ENCODE measurements at places on chromosomes 11 and 22.

DNA sequence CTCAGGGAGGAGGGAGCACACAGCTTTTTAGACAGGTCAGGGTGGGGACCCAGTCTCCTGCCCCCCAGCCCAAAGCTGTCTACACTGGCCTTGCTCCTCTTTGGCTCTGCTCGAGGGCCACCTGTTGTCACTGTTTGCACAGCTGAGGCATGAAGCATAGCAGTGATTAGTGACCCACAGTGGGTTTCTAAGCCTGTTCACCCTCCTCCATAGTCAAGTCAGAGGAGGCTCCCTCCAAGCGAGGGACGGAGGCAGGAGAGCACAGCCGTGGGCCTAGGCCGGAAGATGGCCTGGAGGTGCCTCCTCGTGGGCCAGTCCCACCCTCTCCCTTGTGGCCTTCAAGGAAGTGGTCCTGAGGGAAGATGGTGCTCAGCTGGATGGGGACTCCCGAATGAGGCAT lies 241.1 kb downstream of the GRIK4 start:
- no peak for DNase-seq
- no peaks in the 10 kb centered on the region for H3K36me3 ChIP-seq
- no peak overlapping the region for H3K27ac ChIP-seq
- H3K4me3 ChIP-seq: no peak overlapping the region
- peaks cover 11% of the 10 kb centered on the region for H3K27me3 ChIP-seq

DNA sequence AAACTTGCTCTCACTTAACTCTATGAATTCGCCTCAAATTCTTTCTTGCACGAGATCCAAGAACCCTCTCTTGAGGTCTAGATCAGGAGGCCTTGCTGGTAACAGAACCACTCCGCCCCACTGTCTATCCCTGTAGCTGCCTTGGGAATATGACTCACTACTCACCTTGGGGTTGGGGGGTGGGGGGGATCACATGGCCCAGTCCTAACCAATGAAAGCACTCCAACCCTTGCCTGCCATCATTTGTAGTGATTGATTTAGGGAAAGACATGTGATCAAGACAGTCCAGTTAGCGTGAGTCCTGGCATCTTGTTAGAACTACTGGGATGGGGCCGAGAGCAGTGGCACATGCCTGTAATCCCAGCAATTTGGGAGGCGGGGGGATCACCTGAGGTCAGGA lies 4.8 kb upstream of the MRTFA start:
- H3K27me3 ChIP-seq: peaks cover 3% of the 10 kb centered on the region
- DNase-seq: no peak
- no peaks in the 10 kb centered on the region for H3K36me3 ChIP-seq
- no peak overlapping the region for H3K27ac ChIP-seq

GRCh38 chr11:36362902-36363301 lies 66.8 kb downstream of the PRR5L start:
- peaks cover 25% of the 10 kb centered on the region for H3K4me1 ChIP-seq
- H3K27me3 ChIP-seq: peaks cover 14% of the 10 kb centered on the region
- no peak overlapping the region for H3K4me3 ChIP-seq
- H3K36me3 ChIP-seq: no peaks in the 10 kb centered on the region
- H3K27ac ChIP-seq: no peak overlapping the region
- no peak for DNase-seq

DNA sequence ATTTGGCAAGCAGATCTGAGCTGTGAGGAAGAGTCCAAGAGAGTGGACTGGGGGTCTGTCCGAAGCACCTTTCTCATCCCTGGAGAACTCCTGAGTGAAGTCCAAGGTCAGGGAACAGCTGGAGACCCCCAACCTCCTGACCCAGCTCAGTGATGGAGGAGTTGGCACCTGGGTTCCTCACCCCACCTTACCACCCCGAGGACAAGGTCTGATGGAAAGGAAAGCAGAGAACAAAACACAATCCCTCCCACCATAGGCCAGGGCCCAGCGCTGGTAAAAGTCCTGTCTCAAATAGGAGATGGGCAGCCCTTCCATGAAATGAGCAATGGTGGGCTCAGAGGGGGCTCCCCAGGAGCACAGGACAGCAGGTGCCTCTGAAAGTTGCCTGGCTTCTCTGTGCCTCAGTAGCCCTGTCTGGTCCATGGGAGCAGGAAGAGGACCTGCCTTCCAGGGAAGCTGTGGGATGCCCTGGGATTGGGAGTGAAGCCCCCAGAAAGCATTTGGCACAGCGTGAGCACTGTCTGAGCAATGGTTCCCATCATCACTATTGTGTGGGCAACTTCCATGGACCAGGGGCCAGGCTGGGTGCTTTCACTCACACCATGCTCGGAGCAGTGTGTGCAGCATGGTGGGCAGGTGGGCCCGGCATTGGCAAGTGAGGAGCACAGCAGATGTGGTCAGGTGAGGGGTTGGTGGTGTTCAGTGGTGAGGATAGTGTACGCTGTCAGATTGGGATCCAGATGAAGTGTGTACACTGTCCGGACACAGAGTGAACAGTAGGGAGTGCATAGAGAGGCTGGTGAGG lies 7.5 kb downstream of the TRIM29 start:
- no peak overlapping the region for H3K27ac ChIP-seq
- H3K4me1 ChIP-seq: peaks cover 5% of the 10 kb centered on the region
- H3K27me3 ChIP-seq: peaks cover 6% of the 10 kb centered on the region
- DNase-seq: peak; percentile 1

DNA sequence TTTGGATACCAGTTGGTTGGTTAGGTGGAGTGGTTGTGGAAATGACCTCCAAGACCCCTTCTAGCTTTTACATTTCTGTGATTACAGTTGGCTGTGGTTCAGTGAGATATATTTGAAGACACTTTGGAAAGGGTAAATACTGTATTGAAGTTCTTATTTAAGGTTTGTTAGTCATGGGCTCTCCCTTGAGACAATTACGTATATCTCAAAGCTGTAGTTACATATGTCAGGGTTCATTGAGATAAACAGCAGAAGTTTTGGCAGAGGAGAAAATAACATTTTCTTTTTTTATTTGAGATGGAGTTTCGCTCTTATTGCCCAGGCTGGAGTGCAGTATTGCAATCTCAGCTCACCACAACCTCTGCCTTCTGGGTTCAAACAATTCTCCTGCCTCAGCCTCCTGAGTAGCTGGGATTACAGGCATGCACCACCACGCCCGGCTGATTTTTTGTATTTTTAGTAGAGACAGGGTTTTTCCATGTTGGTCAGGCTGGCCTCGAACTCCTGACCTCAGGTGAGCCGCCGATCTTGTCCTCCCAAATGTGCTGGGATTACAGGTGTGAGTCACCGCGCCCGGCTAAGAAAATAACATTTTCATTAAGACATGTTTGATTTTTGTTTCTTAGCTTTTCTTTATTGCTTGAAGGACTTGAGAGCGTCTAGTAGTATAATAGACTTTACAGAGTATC lies 1.9 kb downstream of the RNF121 start:
- peak overlapping the region; percentile 90 for H3K4me3 ChIP-seq
- H3K36me3 ChIP-seq: peaks cover 4% of the 10 kb centered on the region
- peaks cover 22% of the 10 kb centered on the region for H3K4me1 ChIP-seq
- DNase-seq: no peak
- no peak overlapping the region for H3K27ac ChIP-seq
- no peaks in the 10 kb centered on the region for H3K27me3 ChIP-seq

- no peaks in the 10 kb centered on the region for H3K36me3 ChIP-seq
- H3K4me3 ChIP-seq: no peak overlapping the region
- no peak for DNase-seq
- peaks cover 21% of the 10 kb centered on the region for H3K27me3 ChIP-seq
These were observed 6.4 kb upstream of the CEP295 start for GRCh38 chr11:93655047-93655446.

- no peak for DNase-seq
- no peak overlapping the region for H3K27ac ChIP-seq
- peaks cover 3% of the 10 kb centered on the region for H3K36me3 ChIP-seq
These were observed 70.6 kb upstream of the ATXN10 start for GRCh38 chr22:45600790-45601730.

GRCh38 chr11:78415338-78415737 lies 2.3 kb downstream of the GAB2 start:
- H3K27ac ChIP-seq: no peak overlapping the region
- H3K4me1 ChIP-seq: peaks cover 26% of the 10 kb centered on the region
- no peak for DNase-seq
- H3K36me3 ChIP-seq: no peaks in the 10 kb centered on the region
- peaks cover 25% of the 10 kb centered on the region for H3K27me3 ChIP-seq
- peak overlapping the region; percentile 37 for H3K4me3 ChIP-seq

GRCh38 chr11:32706985-32707741 lies 87.3 kb downstream of the CCDC73 start:
- H3K4me1 ChIP-seq: no peaks in the 10 kb centered on the region
- H3K27me3 ChIP-seq: peaks cover 6% of the 10 kb centered on the region
- H3K36me3 ChIP-seq: peaks cover 7% of the 10 kb centered on the region

DNA sequence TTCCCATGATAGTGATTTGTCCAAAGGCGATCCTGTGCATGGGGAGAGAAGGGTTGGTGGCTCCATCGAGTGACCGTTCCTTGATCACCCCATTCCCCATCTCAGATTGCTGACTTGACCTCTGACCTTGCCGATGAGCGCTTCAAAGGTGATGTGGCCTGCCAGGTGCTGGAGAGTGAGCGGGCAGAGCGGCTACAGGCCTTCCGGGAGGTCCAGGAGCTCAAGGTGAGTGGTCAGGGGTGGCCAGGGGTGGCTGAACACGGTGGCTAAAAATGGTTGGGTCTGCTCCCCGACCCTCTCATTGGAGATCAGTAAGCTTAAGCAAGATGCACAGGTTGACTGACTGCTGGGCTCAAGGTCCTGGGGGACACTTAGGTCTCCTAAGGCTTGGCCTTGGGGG lies 148.7 kb downstream of the MYO18B start:
- H3K4me1 ChIP-seq: peaks cover 10% of the 10 kb centered on the region
- H3K36me3 ChIP-seq: no peaks in the 10 kb centered on the region
- H3K27ac ChIP-seq: no peak overlapping the region
- DNase-seq: no peak
- H3K4me3 ChIP-seq: no peak overlapping the region
- H3K27me3 ChIP-seq: peaks cover 4% of the 10 kb centered on the region

- H3K27ac ChIP-seq: no peak overlapping the region
- no peaks in the 10 kb centered on the region for H3K27me3 ChIP-seq
These were observed 3.1 kb downstream of the TRMU start for GRCh38 chr22:46338636-46339035.

DNA sequence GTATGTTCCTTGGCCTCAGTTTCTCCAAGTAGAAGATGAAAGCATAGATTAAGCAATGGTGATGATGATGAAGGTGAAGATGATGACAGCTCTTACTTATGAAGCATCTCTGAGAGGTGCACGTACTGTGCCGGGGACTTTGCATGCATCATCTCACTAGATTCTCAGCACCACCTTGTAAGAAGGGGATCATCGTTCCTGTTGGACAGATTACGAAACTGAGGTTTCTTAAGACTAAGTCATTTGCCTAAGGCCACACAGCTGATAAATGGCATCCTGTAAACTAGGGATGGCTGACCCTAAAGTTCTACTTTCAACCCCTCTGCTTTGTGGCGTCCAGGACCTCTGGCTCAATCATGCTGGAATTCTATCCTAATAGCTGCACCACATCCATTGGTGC lies 8.7 kb downstream of the MS4A15 start:
- peaks cover 38% of the 10 kb centered on the region for H3K27me3 ChIP-seq
- no peaks in the 10 kb centered on the region for H3K36me3 ChIP-seq
- no peak overlapping the region for H3K27ac ChIP-seq
- DNase-seq: no peak
- peaks cover 23% of the 10 kb centered on the region for H3K4me1 ChIP-seq
- no peak overlapping the region for H3K4me3 ChIP-seq
